ENCODE measurements at places on chromosomes 4 and X.

DNA sequence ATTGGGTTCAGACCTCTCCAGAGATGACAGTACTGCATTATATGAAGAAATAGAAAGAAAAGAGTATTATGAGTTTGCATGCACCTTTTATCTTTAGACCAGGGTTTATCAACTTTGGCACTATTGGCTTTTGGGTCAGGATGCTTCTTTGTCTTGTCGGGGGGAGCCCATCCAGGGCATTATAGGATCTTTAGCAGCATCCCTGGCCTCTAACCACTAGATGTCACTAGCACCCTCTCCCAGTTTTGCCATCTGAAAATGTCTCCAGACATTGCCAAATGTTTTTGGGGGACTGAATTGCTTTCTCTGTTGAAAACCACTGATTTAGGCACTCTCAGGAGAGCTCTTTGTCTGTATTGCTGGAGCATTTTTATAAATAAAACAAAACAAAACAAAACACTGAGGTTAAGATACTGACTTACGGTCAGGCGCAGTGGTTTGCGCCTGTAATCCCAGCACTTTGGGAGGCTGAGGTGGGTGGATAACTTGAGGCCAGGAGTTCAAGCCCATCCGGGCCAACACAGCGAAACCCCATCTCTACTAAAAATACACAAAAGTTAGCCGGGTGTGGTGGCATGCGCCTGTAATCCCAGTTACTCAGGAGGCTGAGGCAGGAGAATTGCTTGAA, 23.6 kb downstream of the CA5B start:
- H3K27me3 ChIP-seq: no peaks in the 10 kb centered on the region
- H3K36me3 ChIP-seq: no peaks in the 10 kb centered on the region
- no peak overlapping the region for H3K27ac ChIP-seq
- no peak for DNase-seq

DNA sequence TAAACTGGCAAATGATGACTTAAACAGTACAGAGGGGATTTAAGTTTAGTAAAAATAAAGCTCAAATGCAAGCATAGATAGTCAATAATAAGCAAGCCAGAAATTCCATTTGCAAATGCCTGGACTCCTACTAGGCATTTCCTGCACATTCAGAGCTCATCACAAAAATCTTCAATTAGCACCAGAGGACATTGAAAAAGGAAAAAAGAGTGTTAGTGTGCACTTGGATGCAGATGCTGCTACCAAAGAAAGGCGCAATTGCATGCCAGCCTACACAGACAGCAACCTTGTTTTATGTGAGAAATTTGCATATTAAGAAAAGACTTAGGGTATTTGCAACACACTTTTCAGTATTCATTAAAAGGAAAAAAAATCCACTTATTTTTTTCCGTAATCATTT, 282.1 kb downstream of the GRIA2 start:
- H3K36me3 ChIP-seq: no peaks in the 10 kb centered on the region
- no peaks in the 10 kb centered on the region for H3K4me1 ChIP-seq
- H3K27me3 ChIP-seq: no peaks in the 10 kb centered on the region
- no peak overlapping the region for H3K4me3 ChIP-seq
- no peak for DNase-seq
- H3K27ac ChIP-seq: no peak overlapping the region

- DNase-seq: no peak
- no peak overlapping the region for H3K27ac ChIP-seq
- no peaks in the 10 kb centered on the region for H3K36me3 ChIP-seq
- no peaks in the 10 kb centered on the region for H3K4me1 ChIP-seq
- H3K4me3 ChIP-seq: no peak overlapping the region
- no peaks in the 10 kb centered on the region for H3K27me3 ChIP-seq
Measured at GRCh38 chr4:60296386-60296785, 903.7 kb upstream of the ADGRL3 start.

DNA sequence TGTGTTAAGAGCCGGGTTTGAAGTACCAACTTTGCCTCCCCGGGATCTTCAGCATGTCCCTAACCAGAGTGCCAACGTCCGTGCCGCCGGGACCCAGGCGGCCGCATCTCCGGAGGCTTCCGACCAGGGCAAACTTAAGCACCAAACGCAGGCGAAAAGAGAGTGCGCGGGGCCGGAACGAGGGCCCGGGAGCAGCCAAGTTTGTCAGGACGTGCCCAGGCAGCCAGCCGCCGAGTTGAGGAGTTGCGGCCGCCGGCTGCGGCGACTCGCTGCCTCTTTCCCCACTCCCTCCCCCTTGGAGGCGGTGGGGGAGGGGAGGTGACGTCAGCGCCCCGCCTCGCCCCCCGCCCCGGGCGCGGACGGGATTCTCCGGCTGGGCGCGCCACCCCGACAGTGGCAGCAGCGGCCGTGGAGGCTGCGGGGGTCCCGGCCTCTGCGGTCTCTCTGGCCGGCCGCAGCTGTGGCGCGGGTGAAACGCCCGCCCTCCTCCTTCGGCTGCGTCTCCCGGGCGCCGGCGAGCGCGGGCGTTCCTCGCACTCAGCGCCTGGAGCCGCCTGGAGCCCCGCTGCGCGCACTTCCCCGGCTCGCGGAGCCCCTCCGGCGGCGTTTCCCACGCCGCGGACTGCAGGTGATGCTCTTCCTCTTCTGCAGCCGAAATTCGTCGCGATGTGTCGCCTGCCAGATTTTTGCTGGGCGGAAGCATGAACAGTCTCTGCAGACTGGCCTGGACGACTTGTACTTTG, 2.9 kb upstream of the FAT1 start:
- peak overlapping the region; percentile 98 for H3K4me3 ChIP-seq
- peak overlapping the region; percentile 77 for H3K27ac ChIP-seq
- peak; percentile 80 for DNase-seq
- no peaks in the 10 kb centered on the region for H3K27me3 ChIP-seq
- H3K4me1 ChIP-seq: peaks cover 40% of the 10 kb centered on the region

DNA sequence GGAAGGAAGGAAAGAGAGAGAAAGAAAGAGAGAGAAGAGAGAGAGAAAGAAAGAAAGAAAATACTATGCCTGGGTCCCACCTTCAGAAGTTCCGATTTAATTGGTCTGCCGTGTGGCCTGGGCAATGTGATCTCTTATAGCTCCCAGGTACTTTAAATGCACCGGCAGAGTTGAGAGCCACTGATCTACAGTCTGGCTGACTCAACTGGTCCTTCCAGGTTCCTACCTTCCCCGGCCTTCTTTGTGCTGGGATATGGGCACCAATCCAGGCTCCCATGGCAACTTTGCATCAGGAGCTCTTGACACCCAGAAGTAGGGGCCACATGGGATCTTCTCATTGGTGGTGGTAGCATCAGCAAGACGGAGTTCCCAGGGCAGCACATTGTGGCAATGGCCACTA, 186.5 kb upstream of the ATP6AP2 start:
- H3K4me3 ChIP-seq: no peak overlapping the region
- no peaks in the 10 kb centered on the region for H3K36me3 ChIP-seq
- DNase-seq: no peak

DNA sequence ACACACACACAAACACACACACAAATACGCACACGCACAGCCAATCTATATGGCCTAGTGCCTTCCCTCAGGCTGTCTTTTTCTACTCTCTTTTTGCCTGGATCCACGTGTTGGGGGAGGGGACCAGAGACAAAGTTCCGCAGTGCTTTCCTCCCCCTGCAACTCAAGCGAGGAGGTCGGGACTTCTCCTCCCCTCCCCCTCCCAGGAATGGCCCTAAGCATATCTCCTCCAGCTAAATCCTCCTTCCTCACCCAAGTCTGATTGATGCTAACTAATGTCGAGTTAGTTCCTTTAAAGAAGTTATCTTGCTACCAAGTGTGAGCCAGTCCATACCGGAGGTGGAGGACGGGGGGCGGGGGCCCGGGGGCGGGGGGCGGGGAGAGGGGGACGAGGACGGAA, 141.2 kb upstream of the ZIC3 start:
- no peaks in the 10 kb centered on the region for H3K36me3 ChIP-seq
- H3K27me3 ChIP-seq: no peaks in the 10 kb centered on the region
- H3K4me1 ChIP-seq: no peaks in the 10 kb centered on the region
- no peak overlapping the region for H3K4me3 ChIP-seq

GRCh38 chrX:134469486-134469885, 9.5 kb downstream of the HPRT1 start:
- H3K4me3 ChIP-seq: no peak overlapping the region
- no peak overlapping the region for H3K27ac ChIP-seq
- peaks cover 4% of the 10 kb centered on the region for H3K4me1 ChIP-seq
- no peak for DNase-seq
- no peaks in the 10 kb centered on the region for H3K27me3 ChIP-seq

- no peak overlapping the region for H3K27ac ChIP-seq
- no peaks in the 10 kb centered on the region for H3K27me3 ChIP-seq
- H3K4me1 ChIP-seq: no peaks in the 10 kb centered on the region
- no peak overlapping the region for H3K4me3 ChIP-seq
- no peaks in the 10 kb centered on the region for H3K36me3 ChIP-seq
Measured at GRCh38 chrX:10471418-10471817, 149.0 kb downstream of the MID1 start.

GRCh38 chrX:26871967-26872366, 591.2 kb downstream of the PPP4R3C start:
- no peak overlapping the region for H3K4me3 ChIP-seq
- H3K27ac ChIP-seq: no peak overlapping the region
- H3K36me3 ChIP-seq: no peaks in the 10 kb centered on the region
- DNase-seq: no peak
